ENCODE measurements at places on chromosomes 7 and 10.

- no peak for DNase-seq
Observed at GRCh38 chr10:117163061-117163953, 25.2 kb upstream of the VAX1 start.

- DNase-seq: no peak
Observed at GRCh38 chr7:40015790-40016296, 65.8 kb downstream of the CDK13 start.

DNA sequence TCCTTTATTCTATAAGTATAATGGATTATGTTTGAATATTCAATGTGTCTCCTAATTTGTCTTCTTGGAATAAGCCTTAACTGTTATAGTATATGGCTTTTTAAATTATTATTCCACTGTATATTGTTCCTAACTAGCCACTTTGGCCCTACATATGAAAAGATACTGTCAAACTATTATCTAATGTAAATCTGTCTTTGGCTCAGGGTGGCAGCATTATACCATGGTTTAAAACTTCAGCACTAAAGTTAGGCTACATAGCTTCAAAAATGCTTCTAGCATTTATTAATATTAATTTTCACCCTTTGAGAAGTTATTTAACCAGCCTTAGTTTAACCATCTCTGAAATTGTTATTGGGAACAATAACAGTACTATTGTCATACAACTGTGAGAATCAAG lies 543.1 kb upstream of the MBL2 start:
- no peak for DNase-seq

DNA sequence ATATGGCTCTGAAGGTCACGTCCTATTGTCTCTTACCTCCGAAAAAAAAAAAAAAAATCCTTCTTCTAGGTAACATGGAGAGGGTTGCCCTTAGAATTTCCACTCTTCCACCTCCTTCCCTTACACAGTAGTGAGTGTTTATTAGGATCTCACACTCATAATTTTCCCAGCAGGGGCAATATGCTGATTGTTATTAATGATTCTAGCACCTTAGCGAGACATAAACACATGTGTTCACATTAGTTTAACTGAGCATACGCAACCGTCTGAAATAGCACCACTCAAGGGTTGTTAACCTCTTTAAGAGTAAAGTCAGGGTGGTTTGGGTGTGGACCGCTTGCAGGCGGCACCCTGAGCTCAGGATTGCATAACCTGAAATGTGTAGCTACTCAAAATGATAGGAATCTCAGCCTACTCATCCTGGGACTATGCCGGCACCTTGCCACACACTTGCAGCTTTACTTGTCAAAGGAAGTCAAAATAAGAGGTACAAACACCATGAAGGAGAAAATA lies 52.2 kb downstream of the CPEB3 start:
- DNase-seq: no peak

DNA sequence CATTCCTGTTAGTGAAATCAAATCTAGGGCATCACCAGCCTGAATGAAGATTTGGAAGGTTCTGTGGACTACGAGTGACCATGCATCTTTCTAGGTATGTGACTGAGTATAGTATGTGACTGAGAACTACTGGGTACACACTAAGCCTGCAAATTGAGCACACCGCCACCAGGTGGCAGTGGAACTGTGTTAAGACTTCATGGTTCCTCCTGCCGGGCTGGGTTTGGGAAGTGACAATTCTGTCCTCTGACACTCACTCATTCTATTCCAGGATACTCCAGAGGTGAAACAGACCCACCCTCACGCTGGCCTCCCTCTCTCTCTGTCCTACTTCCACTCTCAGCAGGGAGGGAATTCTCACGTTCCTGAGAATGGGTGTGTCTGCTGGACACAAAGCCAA lies 84.0 kb upstream of the TMEM248 start:
- DNase-seq: no peak

DNA sequence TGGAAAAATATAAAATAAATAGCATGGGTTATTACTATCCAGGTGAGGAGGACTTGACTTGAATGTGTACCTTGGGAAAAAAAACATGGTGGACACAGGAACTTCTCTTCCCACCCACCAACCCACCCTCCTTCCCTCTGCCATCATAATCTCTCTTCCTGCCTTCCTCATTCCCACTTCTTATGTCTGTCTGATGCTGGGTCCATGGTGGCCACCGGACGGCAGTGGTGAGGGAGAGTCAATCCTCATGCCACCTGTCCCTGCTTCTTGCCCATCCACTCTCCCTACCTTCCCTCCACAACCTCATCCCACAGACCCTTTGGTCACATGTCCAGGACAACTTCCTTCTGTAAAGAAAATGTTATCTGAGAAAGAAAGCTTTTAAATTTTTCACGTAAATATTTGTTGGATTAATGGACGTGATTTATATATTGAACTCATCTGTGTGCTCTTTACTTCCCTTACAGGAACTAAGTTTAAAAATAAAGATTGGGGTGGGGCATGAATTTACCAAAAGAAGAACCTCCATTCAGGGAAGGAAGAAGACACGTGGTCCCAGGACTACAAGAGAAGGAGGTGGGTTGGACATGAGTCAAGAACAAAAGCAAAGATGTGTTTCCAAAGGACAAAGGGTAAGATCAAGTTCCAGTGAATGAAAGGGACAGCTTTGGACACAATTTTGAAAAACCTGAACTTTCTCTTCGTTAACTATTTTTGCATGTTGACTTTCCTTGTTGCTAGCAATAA lies 104.5 kb downstream of the PIP4K2A start:
- DNase-seq: no peak

- DNase-seq: no peak
Observed at GRCh38 chr10:74863551-74863950, 37.2 kb downstream of the KAT6B start.

DNA sequence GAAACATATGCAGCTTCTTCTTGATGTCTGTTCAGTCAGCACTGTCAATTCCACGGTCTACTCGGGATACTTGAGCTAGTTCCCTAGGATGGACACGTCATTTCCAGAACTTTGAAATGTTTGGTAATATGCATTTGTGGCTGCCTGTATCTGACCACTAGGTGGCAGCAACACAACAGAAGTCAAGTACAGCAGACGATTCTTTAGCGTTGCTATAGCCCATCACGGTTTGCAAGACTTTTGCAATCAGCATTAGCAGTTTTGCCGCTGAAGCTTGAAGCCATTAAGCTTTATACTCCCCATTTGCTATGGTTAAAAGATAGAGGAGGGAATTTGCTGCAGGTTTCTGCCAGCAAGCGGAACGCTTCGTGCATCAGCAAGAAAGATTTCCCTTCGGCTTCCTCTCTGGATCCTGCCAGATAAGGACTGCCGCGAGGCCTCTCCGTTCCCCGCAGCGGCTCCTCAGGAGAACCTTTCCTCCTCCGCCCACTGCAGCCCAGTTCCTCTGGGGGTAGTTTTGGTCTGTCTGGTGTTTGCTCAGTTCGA lies 63.5 kb downstream of the ABCC2 start:
- DNase-seq: peak; percentile 11

DNA sequence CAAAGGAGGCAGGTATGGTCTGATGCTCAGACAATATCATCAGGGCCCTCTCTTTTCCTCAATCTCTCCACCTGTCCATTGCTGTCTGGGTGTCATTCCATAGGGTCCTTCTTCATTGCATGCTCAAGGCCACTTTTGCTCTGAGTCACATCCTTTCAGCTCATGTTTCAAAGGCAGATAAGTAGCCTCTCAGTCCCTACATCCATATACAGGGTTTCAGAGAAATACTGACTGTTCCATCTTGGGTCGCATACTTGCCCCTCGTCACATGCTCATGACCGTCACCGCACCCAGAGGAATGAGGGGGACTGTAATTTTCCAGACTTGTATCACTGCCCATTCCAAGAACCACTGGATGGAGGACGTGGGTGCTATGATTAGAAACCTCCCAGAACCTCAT lies 93.4 kb downstream of the FAM107B start:
- no peak for DNase-seq

DNA sequence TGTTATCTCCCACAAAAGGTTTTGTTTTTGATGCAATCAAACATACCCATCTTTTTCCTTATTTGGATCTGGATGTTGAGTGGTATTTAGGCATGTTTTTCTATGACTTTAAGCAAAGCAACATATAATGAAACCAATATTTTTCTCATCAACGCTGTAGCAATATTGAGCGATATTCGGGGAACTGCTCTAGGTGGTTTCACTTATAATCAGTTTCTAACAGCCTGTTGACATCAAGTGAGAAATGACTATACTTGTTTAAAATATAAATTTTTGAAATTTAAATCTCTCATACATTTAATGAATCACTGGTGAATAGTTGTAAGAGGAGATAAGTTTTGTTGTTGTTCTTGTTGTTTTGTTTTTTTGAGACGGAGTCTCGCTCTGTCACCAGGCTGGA lies 52.8 kb upstream of the CCAR1 start:
- no peak for DNase-seq

GRCh38 chr10:110081911-110082310 lies 74.1 kb downstream of the ADD3 start:
- DNase-seq: no peak

DNA sequence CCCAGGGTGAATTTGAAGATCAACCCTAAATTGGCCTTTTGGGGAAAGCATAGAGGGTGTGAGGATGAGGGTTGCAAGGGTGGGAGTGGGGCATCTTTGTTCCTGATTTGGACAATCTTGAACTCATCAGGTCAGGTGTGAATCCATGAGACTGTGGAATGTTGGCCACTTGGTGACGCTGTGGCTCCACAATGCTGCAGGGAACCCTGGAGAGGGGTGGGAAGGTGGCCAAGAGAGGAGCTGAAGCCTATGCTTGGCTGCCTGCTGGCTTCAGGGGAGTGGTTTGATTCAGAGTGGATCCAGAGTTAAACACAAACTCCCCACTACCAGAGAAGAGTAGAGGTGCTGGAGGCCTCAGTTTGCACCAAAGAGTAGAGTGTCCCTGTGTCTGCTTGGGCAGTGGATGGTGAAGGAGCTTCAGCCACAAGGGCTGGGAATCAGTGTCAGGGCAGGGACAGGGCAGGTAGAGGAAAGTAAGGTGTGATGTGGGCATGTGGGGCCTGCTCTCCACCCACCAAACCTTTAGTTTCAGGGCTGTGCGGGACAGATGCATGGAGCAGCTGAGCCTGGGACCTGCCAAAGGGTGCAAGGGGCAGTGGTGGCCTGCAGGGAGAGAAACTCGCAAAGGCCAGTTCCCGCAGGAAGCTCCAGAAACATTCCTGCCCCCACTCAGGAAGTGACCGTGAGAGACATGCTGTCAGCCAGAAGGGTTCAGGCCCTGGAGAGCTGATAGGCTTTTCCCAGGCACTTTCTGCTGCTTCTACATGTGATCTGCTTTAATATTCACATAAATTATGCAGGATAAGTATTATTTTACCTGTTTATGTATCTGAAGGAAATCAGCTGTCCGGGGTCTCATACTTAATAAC lies 81.0 kb upstream of the PRSS58 start:
- peak; percentile 34 for DNase-seq

DNA sequence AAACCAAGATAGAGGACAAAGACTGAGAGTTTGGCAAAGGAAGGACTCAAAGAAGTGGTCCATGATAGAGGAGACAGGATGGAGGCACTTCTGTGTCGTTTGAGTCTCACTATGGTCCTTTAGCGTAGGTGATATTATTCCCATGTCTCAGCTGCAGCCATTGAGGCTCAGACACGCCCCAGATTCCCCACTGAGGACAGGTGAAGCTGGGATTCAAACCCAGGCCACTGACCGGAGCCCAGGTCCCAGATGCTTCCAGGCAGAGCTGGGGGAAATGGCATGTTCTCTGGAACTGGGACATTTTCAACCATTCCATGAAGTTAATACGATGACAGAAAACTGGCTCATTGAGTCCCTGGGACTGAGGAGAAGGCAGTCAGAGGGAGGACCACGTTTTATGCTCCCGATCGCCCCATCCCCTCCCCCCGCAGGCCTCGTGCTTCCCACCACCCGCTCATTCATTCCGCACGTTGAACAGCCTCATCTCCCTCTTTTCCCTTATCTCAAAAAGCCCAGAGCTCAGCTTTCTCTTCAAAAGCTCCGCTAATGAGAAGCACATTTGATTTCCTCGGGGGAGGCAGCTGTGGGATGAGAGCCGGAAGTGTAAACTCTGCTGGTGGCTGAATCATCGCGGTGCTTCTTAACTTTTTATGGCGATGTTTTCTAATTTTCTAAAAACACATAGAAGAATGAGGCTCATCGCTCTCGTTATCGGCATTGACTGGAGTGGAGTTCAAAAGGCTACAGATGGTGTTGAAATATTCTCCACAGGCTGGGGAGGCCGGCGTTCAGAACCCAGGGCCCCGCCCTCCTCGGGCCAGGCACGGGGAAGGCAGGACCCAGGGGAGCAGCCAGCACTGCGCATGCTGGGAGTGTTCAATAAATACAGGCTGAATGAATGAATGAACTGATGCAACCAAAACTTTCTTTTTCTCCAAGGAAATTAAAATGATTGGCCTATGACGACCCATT lies 64.0 kb downstream of the OAT start:
- DNase-seq: no peak

GRCh38 chr7:25840209-25840792 lies 311.7 kb upstream of the NFE2L3 start:
- DNase-seq: no peak

DNA sequence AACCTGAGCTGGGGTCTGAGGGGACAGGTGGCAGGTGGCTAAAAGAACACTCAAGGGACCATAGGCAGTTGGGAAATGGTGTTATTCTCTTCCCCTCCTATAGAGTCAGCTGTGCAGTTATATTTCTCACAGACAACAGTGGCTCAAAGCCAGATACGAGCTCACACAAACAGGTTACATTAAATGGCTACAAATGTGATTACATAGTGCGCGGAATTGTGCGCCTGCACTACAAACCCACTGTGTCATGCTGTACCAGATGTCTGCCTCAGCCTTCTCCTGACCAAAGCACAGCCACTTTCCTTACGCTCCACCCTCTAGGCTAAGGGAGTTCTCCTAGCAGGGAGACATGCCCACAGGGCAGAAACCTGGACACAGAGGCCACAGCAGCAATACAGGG lies 387.2 kb downstream of the CNTNAP2 start:
- no peak for DNase-seq

DNA sequence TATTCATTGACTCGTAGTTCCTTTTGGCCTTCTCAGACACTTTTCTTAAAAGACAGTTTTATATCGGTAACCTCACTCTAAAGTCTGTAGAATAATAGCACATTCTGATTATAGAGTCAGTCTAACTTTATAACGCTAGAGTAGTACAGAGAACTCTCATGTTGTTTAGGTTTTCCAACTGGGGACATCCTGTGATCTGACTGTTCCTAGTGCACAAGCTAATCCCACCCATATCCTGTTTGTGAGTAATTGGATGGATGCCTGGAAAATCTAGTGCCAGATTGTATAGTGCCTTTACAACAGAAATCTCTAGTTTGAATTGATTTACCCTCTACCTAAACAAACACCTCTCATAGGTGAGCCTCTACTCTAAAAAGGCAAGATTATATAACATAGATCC lies 107.4 kb downstream of the ZEB1 start:
- no peak for DNase-seq

GRCh38 chr10:1434912-1435692 lies 302.2 kb downstream of the ADARB2 start:
- no peak for DNase-seq

DNA sequence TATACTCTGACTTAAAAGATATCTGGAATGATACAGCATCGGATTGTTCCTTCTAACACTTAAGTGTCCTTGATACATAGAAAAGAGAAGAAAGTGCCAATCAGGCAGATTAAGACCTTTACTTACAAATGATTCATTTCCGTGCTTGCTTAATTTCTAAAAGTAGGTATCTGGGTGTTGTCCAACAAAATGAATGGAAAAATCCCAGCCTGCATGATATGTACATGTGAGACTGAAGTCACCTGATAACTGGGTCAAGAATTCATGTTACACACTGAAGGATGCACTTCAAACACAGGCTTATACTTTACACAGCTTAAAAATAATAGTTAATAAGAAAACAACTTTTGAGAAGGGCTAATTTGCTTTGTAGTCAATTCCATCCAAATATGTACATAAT lies 25.2 kb upstream of the PLXDC2 start:
- DNase-seq: no peak

GRCh38 chr10:87105446-87106124 lies 10.6 kb downstream of the SHLD2 start:
- no peak for DNase-seq

Measured in NCI-H1930 (cell line).